ENCODE measurements at places on chromosomes 12 and 14.

DNA sequence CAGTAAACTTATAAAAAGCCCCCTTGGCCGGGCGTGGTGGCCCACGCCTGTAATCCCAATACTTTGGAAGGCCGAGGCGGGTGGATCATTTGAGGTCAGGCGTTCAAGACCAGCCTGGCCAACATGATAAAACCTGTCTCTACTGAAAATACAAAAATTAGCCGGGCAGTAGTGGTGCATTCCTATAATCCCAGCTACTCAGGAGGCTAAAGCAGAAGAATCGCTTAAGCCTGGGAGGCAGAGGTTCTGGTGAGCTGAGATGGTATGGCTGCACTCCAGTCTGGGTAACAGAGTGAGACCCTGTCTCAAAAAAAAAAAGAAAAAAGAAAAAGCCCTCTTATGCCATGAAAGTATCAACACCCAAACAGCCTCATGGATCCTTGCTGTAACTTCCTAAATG, 3.7 kb downstream of the PRMT5 start:
- no peak for DNase-seq

GRCh38 chr14:36301159-36301558, 19.3 kb downstream of the MBIP start:
- no peak for DNase-seq

GRCh38 chr14:54172562-54172961, 215.9 kb upstream of the BMP4 start:
- DNase-seq, result no peak

GRCh38 chr12:13431041-13431440, 234.5 kb downstream of the EMP1 start:
- DNase-seq, result no peak

DNA sequence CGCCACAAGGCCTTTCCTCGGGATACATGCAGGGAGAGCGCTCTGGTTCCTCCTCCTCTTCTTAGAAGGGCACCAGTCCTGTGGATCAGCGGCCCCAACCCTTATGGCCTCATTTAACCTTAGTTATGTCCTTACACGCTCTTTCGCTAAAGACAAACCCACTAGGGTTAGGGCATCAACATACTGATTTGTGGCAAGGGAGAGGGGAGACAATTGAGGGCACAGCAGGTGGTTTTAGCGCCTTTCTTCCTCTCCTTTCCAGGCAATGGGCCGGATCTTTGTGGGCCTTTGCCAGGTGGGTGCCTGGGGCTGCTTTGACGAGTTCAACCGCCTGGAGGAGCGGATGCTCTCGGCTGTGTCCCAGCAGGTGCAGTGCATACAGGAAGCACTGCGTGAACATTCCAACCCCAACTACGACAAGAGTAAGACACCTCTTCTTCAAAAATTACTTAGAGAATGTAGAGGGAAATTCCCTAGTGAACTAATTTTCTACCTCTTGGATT, 43.6 kb downstream of the DYNC1H1 start:
- DNase-seq, result no peak

DNA sequence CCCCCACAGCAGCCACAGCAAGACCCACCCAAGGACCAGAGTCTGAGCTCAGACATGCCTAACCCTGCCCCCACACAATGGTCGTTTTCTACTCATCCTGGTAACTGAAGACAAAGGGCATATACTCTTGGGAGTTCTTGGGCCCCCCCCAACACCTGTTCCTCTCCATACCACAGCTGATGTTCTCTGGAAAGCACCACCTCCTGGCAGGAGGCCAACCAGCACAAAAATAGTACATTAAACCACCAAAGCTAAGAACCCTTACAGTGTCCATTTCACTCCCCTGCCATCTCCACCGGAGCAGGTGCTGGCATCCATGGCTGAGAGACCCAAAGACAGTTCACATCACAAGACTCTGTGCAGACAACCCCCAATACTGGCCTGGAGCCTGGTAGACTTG, 80.6 kb upstream of the DAAM1 start:
- DNase-seq, result no peak

- DNase-seq, result no peak
These were observed 11.3 kb upstream of the PLEKHD1 start for GRCh38 chr14:69473260-69473659.

DNA sequence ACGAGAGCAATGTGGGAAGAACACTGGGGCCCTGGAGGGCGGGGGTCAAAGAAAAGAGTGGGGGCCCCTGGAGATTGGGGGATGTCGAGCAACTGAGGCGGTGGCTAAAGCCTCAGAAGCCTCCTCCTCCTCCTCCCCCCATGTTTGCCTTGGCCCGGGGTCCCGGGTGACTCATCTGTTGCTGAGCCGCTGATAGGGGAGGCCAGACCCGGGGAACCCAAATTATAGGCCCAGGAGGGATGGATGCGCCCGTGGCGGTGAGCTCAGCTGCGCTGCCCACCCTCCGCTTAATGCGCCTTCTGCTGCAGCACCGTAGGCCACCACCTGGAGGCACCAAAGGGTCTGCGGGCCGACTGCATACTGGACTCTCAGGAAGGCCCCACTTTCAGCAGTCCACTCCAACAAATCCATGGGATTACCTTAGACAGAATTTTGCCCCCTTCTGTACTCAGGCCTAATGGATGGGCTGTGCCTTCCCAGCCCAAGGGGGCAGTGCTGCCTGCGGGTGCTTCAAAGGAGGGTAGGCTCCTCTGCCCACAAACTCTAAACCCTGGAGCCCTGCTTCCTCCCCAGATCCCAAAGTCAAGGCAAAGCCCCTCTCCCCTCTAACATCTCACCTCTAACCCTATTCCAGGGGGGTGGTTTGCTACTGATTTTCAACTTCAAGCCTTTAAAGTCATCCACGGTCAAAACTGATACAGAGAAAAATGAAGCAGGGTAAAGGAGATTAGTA, 2.6 kb upstream of the WNT10B start:
- no peak for DNase-seq

DNA sequence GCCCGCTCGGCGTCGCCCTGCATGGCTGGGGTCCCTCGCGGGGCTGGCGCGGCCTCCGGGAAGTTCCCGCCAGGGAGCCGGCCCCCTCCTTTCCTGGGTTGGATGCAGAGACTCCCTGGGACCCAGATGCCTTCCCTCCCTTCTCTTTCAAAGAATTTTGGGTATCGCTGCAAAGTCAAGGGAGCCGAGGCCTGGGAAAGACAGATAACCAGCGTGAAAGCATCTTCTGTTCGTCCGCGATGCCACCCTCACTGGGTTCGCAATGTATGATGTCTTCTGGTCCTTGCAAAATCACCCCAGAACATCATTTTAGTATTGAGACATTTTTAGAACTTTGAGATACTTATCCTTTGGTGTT, 451 bp downstream of the IRAK3 start:
- DNase-seq, result no peak

DNA sequence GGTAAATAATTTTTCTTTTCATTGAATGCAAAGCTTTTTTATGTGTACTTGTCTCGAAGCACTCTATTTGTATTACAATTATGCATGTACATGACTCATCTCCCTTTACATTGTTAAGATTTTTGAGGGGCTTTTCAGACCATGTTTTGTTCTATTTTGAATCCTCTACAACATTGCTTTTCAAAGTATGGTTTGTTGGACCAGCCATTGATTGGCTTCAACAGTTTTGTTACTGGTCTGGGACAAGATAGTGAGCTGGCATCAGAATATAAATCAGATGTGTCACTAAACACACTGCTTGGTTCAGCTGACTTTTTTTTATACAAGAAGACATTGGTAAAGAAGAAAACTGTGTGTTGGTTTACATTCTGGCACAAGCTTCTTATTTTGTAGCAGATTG, 122.3 kb downstream of the MON2 start:
- no peak for DNase-seq

GRCh38 chr12:29148911-29149690, at the start of gene FAR2:
FAR2 (plus strand) TSS chr12:29149278; CDS start chr12:29270450, 121,172 bp downstream.
- peak; percentile 28 for DNase-seq

GRCh38 chr12:67702136-67702535, 53.6 kb downstream of the DYRK2 start:
- no peak for DNase-seq

Measured in activated CD4-positive, alpha-beta T cell treated with anti-CD3 and anti-CD28 coated beads, Interleukin-2, amount 50 U/mL, for 4 hours (primary cell).